ENCODE measurements at places on chromosomes 3 and 15. TPM values are rescaled to one million over a fixed set of nuclear protein-coding genes. Genes with fewer than 3 reads are reported as not detected.

AGBL1 gene
- total RNA-seq = not detected

ISL2 gene
- 3.8 TPM for total RNA-seq

TRPM1 gene
- total RNA-seq = not detected

AGTR1 gene
- total RNA-seq = 0.71 TPM

TEX55 gene
- not detected for total RNA-seq

OCA2 gene
- total RNA-seq = 0.32 TPM

CLK3 gene
- total RNA-seq = 36.2 TPM

UCN2 gene
- total RNA-seq = 8.5 TPM

COL8A1 gene
- not detected for total RNA-seq

PAK6 gene
- total RNA-seq = 0.65 TPM

SLC51A gene
- total RNA-seq = not detected

AMIGO3 gene
- total RNA-seq = 1.1 TPM

GATA2 gene
- total RNA-seq = 5.3 TPM

GPR87 gene
- 2.1 TPM for total RNA-seq

BCHE gene
- total RNA-seq = 0.79 TPM

DUSP7 gene
- 23.4 TPM for total RNA-seq

HYAL3 gene
- total RNA-seq = 9.6 TPM

MEGF11 gene
- 0.62 TPM for total RNA-seq

FAM43A gene
- 15.3 TPM for total RNA-seq

TMEM39A gene
- total RNA-seq = 24.4 TPM

GREM1 gene
- 4.7 TPM for total RNA-seq

GP9 gene
- total RNA-seq = not detected

SERPINI2 gene
- not detected for total RNA-seq

EIF4E3 gene
- total RNA-seq = 3.1 TPM

NR1I2 gene
- total RNA-seq = not detected

TGFBR2 gene
- total RNA-seq = 62.8 TPM

FBXL22 gene
- 0.25 TPM for total RNA-seq

GRM7 gene
- total RNA-seq = not detected

GOLGA8S gene
- total RNA-seq = 0.18 TPM

TRH gene
- total RNA-seq = not detected

TNNC1 gene
- total RNA-seq = 1.7 TPM

SPESP1 gene
- total RNA-seq = not detected

MKRN3 gene
- 2.6 TPM for total RNA-seq

CPEB1 gene
- 2.9 TPM for total RNA-seq

KNG1 gene
- total RNA-seq = not detected

WDR48 gene
- total RNA-seq = 21.2 TPM

TGM5 gene
- total RNA-seq = not detected

WDR72 gene
- total RNA-seq = 7.1 TPM

CKMT1B gene
- total RNA-seq = 5.1 TPM

SLC6A1 gene
- not detected for total RNA-seq

RAB7A gene
- 175 TPM for total RNA-seq

HCLS1 gene
- 0.05 TPM for total RNA-seq

ABHD17C gene
- 29.2 TPM for total RNA-seq

NANOGP8 gene
- not detected for total RNA-seq

ZCWPW2 gene
- total RNA-seq = not detected

LSAMP gene
- total RNA-seq = 0.62 TPM

SNX1 gene
- total RNA-seq = 68.5 TPM

LRIG1 gene
- 4.5 TPM for total RNA-seq

CACNA2D3 gene
- total RNA-seq = not detected

LDHAL6B gene
- total RNA-seq = not detected

PXK gene
- total RNA-seq = 6.3 TPM

CACNA2D2 gene
- 0.42 TPM for total RNA-seq

CLEC3B gene
- total RNA-seq = not detected

TMC3 gene
- total RNA-seq = not detected

PEX11A gene
- total RNA-seq = 8.7 TPM

PLD1 gene
- total RNA-seq = 6.6 TPM
